ENCODE measurements at places on chromosomes 12 and 14.
A peak's percentile ranks its signal among the peaks of the same experiment; 100 is the strongest.

DNA sequence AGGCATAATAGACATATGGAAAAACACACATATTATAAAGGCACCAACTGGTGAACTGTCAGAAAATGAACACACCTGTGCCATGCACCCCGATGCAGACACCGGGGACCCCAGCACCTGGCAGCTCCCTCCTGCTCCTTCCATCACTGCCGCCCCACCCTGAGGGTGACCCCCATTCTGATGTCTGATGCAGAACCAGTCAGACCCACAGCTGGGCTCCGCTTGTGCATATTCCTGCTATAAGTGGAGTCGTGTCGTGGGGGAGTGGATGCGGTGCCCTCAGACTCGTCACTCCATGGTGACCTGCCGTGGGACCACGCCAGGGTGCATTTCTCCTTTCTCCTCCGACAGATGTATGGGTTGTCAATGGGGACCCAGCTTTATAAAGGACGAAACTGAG is 45.7 kb upstream of the MEG3 start:
- no peak for DNase-seq

DNA sequence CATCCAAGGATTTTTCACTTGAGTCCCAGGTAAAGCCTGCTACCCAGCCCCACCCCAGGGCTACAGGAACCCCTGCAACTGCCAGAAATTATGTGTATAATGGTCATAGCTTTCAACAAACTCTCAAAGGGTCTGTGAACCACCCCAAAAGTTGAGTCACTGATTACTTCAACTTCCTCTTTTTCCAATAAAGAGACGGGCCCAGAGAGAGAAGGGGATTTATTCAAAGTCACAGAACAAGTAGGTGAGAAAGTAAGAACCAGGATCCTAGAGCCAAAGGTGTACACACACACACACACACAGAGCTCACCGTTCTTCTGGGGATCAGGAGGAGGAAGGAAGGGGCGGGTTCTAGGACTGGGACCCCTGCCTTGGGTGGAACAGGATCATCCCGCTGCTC is 4.8 kb upstream of the ITPK1 start:
- no peak for DNase-seq

GRCh38 chr12:69688471-69689427 is 10.4 kb downstream of the BEST3 start:
- DNase-seq = no peak

- DNase-seq = no peak
Observed at GRCh38 chr14:27056586-27056985, 458.8 kb upstream of the NOVA1 start.

DNA sequence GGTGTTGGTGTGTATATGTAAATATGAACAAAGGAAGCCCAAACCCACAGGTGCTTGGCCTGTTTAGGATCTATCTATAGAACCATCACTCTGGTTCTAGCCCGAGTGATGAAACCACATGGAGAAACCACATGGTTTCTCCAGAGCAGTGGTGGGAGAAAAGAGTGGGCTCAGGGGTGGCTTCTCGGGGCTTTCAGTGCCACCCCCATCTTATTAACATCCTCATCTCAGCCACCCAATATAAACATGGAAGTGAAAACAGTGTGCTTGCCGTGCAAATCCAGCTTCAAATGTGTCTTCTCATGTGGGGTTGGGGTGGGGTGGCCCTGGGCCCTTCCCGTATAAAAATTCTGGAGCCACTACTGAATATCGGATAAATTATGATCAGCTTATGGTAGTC is 109.0 kb downstream of the STAB2 start:
- no peak for DNase-seq

DNA sequence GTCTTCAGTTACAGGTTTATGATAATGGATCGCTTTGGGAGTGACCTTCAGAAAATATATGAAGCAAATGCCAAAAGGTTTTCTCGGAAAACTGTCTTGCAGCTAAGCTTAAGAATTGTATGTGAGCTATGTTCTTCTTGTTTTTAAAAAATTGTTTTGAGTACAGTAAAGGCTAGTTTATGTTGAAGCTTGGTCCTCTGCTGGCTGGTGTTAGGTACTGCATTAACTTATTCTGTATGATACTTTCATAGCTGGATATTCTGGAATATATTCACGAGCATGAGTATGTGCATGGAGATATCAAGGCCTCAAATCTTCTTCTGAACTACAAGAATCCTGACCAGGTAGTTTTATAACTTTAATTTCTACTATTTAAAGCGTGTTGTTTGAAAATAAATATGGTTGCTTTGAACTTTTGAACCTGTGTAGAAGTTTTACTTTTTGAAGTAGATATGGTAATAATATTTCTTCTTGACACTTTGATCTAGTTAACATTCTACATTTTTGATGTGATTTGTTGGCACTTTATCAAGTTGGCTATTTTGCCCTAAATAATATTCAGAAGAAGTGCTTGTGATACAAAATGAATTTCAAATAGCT is 55.7 kb downstream of the VRK1 start:
- DNase-seq = no peak

- DNase-seq = no peak
Observed at GRCh38 chr12:6112004-6112403, 12.5 kb downstream of the VWF start.

- no peak for DNase-seq
Observed at GRCh38 chr12:55637467-55637866, 775 bp downstream of the OR10P1 start.

DNA sequence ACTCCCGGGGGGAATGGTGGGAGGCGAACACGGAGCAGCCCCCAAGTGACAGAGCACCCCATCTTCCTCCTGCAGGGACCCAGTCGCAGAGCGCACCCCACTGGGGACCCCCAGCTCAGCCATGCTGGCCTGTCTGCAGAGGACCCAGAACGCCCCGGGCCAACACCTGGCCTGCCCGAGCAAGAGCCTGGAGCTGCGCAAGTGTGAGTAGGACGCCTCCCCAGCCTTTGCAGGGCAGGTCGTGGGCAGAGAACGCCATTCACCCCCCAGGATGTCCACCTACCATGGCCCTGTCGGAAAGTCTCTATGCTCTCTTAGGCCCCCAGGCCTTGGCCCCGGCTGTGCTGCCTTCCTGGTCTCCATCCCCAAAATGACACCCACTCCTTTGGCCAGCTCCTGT is 30.4 kb downstream of the FAM222A start:
- peak; percentile 7 for DNase-seq
